ENCODE measurements at places on chromosomes 13 and 19. TPM values are rescaled to one million over a fixed set of nuclear protein-coding genes. Genes with fewer than 3 reads are reported as not detected.

The CYP4F3 gene
- not detected for total RNA-seq

The PTGER1 gene
- not detected for total RNA-seq

The RXFP2 gene
- total RNA-seq, result not detected

The PIH1D1 gene
- 86.8 TPM for total RNA-seq

The SLC27A5 gene
- total RNA-seq, result 12.7 TPM

The OLFM2 gene
- total RNA-seq, result 3.6 TPM

The ZNF560 gene
- 0.16 TPM for total RNA-seq

All from hair follicular keratinocyte (primary cell).